Astrocyte (in vitro differentiated cells and primary cell): ENCODE measurements at places on chromosomes 12 and 14. TPM values are rescaled to one million over a fixed set of nuclear protein-coding genes. Genes with fewer than 3 reads are reported as not detected.

FAM186B gene
- total RNA-seq = 0.57 and 0.60 TPM in 2 replicates

RTN1 gene
- 0.60 and 1.2 TPM in 2 replicates for total RNA-seq

OTOGL gene
- 0.16 and 0.53 TPM in 2 replicates for total RNA-seq

AP4S1 gene
- total RNA-seq = 5.7 TPM in 2 replicates

TSHR gene
- total RNA-seq = not detected in 2 replicates

CSAD gene
- total RNA-seq = 16.7 and 19.4 TPM in 2 replicates

OR4K5 gene
- total RNA-seq = not detected in 2 replicates

GALNT16 gene
- total RNA-seq = 6.2 and 6.3 TPM in 2 replicates

GRCh38 chr12:100555722-100556121 lies 17.8 kb upstream of the GAS2L3 start:
- DNase-seq = no peak

- DNase-seq = peak; percentile 37
Measured at GRCh38 chr12:85872497-85873091, 1.5 kb upstream of the NTS start.

GRCh38 chr12:87311206-87311605 lies 718.0 kb downstream of the C12orf50 start:
- peak; percentile 24 for DNase-seq

GRCh38 chr14:45709541-45709940 lies 456.5 kb upstream of the MIS18BP1 start:
- DNase-seq = no peak

DNA sequence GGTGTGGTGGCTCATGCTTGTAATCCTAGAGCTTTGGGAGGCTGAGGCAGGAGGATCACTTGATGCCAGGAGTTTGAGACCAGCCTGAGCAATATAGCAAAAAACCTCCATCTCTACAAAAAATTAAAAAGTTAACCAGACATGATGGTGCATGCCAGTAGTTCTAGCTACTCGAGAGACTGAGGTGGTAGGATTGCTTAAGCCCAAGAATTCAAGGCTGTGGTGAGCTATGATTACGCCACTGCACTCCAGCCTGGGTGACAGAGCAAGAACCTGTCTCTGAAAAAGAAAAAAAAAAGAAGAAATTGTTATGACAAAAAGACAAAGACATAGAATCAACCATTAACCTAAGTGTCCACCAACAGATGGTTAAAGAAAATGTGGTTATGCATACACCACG lies 2.1 kb upstream of the ATP23 start:
- no peak for DNase-seq

DNA sequence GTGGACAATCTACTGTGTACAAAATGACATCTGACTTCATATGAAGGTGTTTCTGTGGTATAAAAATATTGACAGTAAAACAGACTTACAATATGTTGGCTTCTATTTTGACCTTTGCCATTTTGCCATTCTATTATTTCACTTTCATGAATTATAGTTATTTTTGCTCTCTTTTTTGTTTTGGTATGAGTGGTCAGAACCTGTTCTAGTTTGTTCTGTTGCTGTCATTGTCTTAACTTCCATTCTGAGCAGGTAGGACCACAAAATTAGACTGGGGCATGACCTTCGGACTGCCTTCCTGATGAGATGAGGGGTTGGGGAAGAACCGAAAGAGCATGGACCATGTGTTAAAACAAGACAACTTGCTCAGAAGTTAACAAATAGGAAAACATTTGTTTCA lies 36.5 kb upstream of the IFNG-AS1 start:
- no peak for DNase-seq

DNA sequence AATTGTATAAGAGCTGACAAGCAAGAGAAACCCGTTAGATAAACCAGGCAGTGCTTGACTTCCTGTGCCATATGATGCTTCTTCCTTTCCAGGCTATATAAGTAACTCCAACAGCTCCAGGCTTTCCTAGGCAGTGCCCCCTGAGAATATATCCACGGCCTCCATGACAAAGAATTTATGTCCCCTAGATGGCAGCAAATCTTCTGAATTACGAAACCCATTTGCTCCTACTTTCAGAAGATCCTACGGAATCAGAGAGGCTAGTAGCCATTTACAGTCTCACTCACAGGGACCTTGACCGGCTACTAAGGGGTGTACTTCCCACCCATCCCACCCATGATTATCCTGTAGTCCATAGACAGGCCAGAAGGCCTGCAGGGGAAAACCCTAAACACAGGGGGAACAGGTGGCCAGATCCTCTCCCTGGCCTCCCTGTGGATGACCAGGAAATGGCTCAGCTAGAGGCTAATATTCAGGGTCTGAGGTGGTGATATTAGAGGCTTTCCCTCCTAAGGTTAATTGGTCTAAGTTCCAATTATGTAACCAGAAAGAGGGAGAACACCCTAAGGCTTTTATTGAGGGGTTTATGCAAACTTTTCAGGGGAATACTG lies 77.2 kb upstream of the DCD start:
- no peak for DNase-seq

DNA sequence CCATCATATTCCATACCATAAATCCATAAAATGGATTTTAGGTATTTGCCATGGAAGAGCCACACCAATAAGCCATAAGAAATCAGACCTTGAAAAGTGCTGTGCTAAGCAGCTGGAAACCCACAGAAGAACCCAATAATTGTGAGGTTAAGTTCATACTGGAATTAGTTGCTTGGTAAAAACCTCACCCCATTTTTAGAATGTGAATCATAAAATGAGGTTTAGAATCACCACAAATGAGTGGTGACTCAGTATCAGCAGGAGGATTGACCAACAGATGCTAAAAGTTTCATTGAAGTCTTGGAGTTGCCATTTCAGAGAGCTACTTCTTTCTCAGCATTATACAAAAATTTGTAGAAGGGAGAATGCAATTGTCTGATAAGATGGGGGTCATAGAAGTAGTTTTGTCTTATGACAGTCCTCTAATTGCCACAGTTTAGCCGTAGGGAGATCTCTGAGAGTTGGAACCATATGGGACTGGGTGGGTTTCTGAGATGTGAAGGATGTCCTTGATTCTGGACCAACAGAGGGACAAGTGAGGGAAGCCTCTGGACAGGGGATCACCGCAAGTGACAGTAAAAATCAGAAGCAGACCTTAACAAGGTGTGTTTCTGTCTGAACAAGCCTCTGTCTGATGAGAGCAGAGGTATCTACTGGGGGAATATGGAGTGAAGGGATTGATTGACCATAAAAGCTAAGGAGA lies 1.4 kb upstream of the STON2 start:
- DNase-seq = peak; percentile 97

- no peak for DNase-seq
Measured at GRCh38 chr14:63383776-63384367, 65.1 kb upstream of the GPHB5 start.

GRCh38 chr14:32761381-32761968 lies 177.2 kb upstream of the NPAS3 start:
- peak; percentile 40 for DNase-seq

- peak; percentile 73 for DNase-seq
Measured at GRCh38 chr12:95763809-95764253, 26.7 kb downstream of the NTN4 start.

- no peak for DNase-seq
Measured at GRCh38 chr12:111211910-111212757, 156.8 kb downstream of the PHETA1 start.

DNA sequence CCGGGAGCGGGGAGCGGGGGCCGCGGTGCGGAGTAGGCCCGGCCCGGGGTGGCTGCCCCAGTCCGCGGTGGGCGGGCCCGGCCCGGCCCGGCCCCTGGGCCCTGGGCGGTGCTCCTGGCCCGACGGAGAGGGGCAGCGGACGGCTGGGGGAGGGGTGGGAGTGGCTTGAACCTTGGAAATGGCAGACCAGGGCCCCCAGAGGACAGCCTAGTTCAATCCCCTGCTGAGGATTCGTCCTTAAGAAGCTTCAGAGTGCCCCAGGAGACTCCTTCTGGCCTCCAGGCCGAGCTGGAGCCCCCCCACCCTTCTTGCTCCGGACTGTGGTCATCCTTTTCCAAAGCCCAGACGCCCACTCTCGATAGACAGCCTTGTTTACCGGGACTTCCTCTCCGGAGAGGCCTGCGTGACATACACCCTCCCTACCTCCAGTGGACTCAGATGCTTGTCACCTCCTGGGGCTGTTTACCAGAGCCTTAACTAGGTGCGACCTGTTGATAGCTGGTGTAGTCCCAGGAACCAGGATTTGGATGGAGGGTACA lies 458 bp downstream of the KHNYN start:
- DNase-seq = peak; percentile 49
